ENCODE measurements at places on chromosomes 4 and X.

DNA sequence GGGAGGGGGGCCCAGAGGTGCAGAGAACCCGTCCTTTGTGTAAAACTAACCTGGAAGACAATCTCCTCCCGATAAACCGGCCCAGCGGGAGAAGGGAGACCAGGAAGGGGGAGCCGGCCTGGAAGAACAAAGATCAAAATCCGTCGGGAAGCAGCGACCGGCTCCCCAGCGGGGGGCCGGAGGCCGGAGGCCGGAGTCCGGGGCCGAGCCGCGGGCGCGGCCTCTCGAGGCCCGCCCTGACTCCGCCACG is 552 bp downstream of the ZDHHC9 start:
- no peak for DNase-seq

DNA sequence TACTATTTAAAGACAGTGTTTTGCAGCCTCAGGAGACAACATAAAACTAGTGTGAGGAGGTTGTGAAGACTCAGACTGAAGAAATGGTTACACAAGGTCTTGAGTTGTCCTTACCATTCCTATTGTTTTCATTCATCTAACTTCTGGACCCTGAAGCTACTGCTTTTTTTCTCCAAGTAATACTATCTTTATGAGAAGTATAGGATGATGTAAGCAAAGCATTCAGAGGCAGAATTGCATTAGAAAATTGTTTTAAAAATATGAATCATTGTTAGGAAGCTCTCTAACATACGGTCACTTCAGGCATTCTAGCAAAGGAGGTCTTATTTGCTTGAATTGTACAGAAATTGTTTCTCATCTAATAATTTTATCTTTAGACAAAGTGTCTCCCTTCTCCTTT is 357.8 kb downstream of the TLL1 start:
- no peak for DNase-seq

DNA sequence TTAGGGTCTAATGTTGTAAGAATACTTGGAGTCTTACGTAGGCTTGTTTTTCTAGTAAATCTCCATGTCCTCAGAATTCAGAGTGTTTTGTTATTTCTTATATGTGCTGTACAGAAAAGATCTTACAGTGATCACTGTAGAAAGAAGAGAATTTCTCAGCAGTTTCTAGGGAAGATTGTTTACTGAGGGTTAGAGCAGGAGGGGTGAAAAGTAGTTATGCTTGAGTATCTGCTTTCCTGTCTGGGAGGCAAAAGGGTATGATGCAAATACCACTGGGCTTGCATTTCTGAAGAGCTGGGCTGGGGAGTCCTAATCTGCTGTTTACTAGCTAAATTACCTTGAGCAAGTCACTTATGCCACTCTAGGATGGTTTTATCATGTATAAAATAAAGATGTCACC is 78.2 kb downstream of the BEND4 start:
- no peak for DNase-seq

DNA sequence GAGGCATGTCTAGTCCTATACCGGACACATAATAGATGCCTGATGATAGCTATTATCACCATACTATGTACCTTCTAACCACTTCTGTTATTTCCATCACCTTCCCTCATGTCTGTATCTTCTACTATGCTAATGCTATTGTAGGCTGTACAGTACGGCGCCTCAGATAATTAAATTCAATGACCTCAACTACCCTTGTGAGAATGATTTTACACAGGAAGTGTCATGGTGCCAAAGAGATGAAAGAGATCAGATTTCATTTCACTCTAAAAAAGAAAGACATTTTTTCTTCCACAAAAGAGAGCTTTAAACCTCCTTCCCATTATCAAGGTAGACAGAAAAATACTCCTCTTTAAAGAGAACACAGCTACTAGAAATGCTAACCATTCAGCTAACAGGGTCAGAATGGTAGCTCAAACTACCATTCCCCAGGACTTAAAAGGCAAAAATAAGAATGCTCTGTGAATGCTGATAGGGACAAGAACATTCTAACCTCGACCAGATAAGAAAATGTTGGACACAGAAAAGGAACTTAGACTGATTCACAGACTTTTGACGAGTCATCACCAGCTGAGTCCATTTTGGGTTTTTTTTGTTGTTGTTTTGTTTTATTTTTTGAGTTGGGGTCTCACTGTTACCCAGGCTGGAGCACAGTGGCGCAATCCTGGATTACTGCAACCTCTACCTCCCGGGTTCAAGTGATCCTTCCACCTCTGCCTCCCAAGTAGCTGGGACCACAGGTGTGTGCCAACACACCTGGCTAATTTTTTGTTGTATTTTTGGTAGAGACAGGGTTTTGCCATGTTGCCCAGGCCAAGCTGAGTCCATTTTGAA is 99.2 kb upstream of the RAPGEF2 start:
- no peak for DNase-seq

- peak; percentile 49 for DNase-seq
These were observed 58.5 kb downstream of the ASMT start for GRCh38 chrX:1673337-1673736.

GRCh38 chr4:113575401-113575800 is 186.1 kb downstream of the CAMK2D start:
- no peak for DNase-seq

DNA sequence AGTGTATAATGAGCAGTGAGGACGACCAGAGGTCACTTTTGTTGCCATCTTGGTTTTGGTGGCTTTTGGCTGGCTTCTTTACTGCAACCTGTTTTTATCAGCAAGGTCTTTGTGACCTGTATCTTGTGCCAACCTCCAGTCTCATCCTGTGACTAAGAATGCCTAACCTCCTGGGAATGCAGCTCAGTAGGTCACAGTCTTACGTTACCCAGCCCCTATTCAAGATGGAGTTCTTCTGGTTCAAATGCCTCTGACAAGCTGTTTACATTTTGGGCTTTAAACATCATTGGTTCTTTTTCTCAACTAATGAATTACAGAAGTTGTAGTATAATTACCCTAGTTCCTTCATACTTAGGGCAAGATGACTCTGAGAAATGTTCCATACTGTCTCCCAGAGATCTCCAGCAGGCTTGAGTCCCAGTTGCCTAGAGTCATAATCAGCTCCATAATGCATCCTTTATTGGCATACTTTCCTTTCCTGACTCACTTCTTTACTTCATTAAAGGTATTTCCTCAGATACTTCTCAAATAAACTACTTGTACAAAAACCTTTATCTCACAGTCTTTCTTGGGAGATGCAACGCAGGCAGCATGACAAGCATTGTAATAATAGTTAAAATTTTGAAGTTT is 136.5 kb downstream of the KDM6A start:
- no peak for DNase-seq

GRCh38 chrX:8741981-8742380 is 10.0 kb upstream of the ANOS1 start:
- peak; percentile 42 for DNase-seq

- peak; percentile 52 for DNase-seq
These were observed 115.2 kb upstream of the LNX1 start for GRCh38 chr4:53706422-53707032.

GRCh38 chrX:30992381-30992904 is 79.4 kb downstream of the FTHL17 start:
- DNase-seq, result no peak

DNA sequence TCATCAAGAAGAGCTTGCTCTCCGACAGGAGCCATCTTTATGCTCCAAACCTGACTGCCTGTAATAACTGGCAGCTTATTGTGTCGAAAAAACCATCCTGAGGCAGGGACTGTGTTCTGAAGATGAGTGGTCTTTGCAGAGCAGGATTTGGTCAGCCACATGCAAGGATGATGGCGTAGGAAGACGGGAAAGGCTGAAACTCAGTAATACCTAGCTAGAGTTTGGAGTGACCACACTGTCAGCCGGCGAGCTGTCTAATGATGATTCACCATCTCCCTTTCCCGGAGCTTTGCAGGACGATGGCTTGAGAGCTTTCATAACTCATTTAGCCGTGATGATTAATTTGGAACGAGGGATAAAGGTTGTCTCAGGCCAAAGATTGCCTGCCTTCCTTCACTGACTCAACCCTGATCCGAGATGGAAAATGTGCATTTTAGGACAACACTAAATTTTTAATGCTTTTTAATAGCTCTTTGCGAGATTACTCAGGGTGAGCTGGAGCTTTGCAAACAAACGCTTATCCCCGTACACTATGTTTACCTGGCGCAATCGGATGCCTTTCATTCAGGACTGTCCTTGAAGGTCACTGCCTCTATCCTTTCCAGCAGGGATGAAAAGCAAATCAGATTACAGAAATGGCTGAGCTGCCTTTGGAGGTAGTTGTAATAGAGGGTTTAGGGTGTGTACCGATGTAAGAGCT is 288.5 kb downstream of the ASMT start:
- DNase-seq, result no peak

DNA sequence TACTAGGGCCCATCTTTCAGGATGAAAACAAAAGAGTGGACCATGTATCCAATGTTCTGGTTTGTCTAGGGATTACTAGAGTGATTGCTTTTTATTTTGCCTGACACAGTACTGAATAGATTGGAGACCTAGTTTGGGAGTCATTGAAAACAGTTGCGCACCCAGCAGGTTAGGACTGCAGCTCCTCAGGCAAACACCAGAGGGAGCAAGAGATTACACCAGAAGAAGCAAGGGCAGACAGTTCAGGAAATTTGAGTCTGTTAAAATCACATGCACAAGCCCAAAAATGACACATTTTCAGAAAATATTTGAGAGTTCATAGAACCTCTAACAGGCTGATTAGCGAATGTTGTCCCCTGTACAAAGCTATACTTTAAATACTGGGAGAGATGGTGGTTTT is 55.6 kb downstream of the CYLC1 start:
- DNase-seq, result peak; percentile 27

DNA sequence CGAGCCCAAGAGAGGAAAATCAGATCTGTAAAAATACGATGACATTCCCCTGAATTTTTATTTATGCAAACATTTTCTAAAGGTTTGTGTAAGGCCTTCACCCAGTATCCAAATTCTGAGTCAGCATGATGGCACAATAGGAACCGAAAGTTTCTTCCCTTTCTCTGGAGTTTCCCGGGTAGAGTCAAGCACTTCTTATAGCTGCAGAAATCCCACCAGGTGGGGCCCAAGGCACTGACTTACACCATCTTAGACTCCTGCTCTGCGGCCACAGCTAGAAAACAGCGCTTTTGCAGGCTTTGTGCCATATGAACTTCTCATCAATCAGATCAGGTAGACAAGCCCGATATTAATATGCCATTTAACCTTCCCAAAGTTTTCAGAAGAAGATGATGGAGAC is 13.4 kb downstream of the LEF1 start:
- peak; percentile 3 for DNase-seq

- DNase-seq, result peak; percentile 29
These were observed 95.5 kb upstream of the KLHL13 start for GRCh38 chrX:118211891-118212816.

DNA sequence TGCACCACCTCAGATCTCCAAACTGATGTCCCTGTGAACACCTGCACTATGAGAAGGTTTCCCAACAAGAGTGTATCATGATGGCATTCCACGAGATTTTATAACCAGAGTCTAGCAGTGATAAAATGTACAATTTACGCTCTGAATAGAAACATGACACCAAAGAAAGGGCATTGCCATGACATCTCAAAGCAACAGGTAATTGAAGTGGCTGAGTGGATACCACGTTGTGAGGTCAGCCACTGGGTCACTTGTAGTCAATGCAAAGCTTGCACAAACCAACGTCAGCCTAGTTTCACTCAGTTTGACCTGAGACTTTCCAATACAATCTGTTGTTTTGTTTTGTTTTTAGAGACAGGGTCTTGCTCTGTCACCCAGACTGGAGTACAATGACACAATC is 15.0 kb upstream of the SLC25A5 start:
- no peak for DNase-seq

DNA sequence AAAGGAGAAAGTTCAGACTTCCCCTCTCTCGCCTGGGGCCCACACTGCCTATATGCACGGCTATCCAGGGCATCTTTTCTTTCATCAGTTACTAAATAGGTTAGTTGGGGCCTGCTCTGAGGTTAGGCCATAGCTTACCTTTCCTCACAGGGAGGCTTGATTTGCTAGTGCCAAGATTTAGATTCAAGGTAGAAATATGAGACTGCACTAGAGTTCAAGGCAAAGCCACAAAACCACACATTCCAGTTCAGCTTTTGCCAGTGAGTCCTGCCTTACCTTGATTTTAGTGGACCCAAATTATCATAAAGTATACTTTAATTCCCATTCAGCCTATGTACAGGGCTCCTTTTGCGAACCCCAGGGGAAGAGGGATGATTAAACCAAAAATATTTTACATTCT is 762.8 kb downstream of the PDHA2 start:
- no peak for DNase-seq

- no peak for DNase-seq
These were observed 720.9 kb downstream of the FSTL5 start for GRCh38 chr4:161442921-161443320.

DNA sequence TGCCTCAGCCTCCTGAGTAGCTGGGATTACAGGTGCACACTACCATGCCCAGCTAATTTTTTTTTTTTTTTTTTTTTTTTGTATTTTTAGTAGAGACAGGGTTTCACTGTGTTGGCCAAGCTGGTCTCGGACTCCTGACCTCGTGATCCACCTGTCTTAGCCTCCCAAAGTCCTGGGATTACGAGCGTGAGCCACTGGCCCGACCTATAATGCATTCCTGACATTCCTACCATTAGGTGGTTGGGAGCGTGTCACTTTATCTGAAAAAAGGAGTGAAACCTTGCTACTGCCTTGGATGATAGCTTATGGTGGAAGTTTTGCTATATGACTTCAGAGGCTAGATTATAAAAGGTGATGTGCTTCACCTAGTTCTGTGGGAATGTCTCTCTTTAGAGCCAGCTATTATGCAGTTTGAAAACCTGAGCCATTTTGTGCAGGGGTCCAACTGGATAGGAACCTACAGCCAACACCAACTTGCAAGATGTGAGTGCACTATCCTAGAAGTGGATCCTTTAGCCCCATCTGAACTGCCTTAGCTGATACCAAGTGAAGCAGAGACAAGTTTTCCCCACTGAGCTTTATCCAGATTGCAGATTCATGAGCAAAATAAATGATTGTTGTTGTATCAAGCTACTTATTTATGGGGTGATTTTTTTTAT is 29.8 kb upstream of the EMCN start:
- no peak for DNase-seq

DNA sequence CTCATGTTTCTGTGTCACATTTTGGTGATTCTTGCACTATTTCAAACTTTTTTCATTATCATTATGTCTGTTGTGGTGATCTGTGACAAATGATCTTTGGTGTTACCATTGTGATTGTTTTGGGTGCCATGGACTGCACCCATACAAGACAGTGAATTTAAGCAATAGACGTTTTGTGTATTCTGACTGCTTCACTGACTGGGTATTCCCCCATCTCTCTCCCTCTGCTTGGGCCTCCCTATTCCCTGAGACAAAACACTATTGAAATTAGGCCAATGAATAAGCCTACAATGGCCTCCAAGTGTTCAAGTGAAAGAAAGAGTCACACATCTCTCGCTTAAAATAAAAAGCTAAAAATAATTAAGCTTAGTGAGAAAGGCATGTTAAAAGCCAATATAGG is 60.2 kb downstream of the BANK1 start:
- DNase-seq, result no peak

DNA sequence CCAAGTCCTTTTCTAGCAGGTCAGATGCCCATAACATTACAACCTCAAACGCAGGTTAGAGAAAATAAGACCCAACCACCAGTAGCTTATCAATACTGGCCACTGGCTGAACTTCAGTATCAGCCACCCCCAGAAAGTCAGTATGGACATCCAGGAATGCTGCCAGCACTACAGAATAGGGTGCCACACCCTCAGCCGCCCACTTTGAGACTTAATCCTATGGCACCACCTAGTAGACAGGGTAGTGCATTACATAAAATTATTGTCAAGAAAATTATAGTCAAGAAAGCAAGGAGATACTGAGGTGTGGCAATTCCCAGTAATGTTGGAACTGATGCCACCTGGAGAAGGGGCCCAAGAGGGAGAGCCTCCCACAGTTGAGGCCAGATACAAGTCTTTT is 19.9 kb upstream of the TRIM61 start:
- DNase-seq, result peak; percentile 12
